Cerebellum (tissue), 4 donors: ENCODE measurements at places on chromosomes 5 and 9. TPM values are rescaled to one million over a fixed set of nuclear protein-coding genes. Genes with fewer than 3 reads are reported as not detected.
A peak's percentile ranks its signal among the peaks of the same experiment; 100 is the strongest.

Gene SPATA31A6
- total RNA-seq, result not detected

Gene CCNO
- not detected for total RNA-seq

Gene TRAF2
- total RNA-seq, result 13.2 TPM

Gene HSPB3
- not detected for total RNA-seq

DNA sequence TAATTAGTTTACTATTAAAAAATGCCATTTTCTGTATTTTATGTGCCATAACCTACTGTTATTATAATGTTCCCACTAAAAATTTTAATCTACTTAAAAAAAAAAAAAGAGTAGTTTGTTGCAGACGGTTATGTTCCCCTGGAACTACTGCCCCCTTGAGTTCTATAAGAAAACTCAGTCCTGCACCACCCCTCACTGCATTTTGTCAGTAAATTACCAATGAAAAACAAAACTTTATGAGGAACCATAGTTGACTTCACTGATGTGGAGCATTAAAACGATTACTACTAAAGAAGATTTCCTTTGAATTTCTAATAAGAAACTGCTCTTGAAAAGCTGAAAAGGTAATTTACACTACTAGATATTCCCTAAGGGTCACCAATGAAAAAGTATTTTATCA, 288.7 kb downstream of the FBXL17 start:
- DNase-seq, result no peak

- no peak for DNase-seq
Observed at GRCh38 chr9:107942856-107943255, 453.3 kb upstream of the KLF4 start.

DNA sequence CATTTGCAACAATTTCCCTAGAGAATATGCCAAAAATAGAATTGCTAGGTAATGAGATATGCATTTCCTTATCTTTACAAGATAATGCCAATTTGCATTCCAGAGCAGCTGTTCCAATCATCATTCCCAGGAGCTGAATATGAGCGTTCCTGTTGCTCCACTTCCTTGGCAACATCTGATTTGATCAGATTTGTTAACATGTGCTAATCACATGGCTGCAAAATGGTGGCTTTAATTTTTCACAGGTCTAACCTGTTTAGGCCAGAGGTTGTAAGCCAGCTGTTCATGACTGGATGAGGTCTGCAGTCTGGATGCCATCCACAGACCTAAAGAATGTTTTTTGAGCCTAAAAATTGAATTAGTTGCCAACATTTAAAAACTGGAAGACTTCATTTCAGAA, 220.7 kb upstream of the IL12B start:
- DNase-seq, result no peak

DNA sequence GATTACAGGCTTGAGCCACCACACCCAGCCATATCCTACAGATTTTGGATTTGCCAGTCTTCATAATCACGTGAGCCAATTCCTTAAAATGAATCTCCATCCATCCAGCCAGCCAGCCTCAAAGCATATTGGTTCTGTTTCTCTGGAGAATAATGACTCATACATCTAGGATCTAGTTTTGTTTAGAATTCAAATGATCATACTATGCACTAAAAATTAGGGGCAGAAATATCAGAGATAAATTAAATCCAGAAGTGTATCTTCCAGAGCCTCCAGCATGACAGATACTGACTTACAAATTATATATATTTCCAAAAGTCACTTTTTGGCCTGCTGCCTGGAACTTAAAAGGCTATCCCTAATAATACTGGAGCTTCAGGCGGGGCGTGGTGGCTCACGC, 119.1 kb upstream of the NR5A1 start:
- DNase-seq, result no peak

DNA sequence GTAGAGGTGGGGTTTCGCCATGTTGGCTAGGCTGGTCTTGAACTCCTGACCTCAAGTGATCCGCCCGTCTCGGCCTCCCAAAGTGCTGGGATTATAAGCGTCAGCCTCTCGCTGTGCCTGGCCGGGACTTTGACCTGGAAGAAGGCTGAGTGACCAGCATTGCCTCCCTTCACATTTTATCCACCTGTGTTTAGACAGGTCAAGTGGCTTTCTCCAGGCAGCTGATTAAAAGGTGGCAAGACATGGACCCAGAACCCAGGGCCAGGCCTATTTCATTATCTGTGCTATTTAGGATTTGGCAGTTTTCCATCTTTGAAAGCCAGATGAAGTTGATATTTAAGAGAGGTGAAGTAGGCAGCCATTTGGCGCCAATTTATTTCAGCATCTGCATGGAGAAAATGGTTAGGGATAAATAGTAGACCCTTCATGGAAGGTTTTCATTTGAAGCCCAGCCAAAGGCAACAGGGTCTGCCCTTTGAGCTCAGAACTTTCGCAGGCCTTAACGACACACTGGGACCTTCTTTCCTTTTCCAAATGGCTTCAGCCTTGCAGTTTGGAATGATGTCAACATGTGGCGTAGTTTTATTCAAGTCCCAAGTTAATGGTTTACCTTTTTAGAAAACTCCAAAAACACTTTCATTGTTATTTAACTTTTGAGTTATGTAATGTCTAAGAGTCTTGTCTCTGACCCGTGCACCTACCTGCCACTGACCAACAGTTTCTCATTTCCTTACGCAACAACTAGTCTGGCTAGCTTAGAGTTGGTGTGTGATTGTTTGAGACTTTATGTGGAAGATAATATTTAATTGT, 8.4 kb downstream of the DAPK1 start:
- DNase-seq, result no peak

Gene IL3
- total RNA-seq, result not detected

DNA sequence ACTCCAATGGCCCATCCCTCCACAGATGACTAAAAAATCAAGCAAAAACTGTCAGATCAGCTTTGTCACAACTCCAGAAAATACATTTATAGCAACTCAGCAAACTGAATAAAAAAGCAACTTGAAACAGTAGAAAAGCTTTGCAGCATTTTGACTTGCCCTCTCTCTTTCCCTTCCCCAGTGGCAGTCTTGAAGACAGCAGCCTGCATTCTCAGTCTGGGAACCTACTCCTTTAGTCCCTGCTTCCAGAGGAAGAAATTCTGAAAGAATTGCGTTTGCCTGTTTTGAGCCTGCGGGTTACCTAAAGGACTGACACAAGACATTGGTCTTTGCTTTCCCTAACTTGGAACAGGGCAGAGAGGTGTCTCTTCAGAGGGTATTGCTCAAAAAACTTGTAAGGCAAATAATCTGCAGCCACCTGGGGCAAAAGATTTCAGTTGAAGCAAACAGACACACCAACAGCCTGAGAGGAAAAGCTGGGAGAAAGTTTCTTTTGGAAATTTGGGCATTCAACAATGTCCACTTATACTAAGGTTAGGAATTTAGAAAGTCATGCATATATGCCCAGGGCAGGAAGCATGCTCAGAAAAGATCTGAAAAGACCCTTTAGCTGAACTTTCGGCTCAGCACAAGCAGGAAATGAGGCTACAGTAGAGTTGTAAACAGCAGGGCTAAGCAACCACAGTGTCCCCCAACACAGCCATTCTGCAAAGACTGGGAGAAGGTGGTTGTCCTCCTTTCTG, 15.2 kb upstream of the SLC35D2 start:
- DNase-seq, result no peak

DNA sequence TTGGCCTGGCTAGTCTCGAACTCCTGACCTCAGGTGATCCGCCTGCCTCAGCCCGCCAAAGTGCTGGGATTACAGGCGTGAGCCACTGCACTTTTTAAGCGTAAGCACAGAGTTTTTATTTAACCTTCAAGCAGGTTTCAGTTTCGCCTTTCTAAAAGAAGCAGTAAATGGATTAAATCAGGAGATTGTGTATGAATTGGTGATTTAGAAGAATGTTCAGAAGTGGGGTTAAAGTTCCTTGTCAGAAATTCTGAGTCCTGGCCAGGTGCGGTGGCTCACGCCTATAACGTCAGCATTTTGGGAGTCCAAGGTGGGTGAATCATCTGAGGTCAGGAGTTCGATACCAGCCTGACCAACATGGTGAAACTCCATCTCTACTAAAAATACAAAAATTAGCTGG, 12.2 kb downstream of the HSPA4 start:
- DNase-seq, result no peak

- DNase-seq, result peak; percentile 37
Observed at GRCh38 chr5:170565072-170565471, 61.3 kb downstream of the KCNIP1 start.

GRCh38 chr5:75891736-75892135, 174.5 kb upstream of the POC5 start:
- DNase-seq, result no peak

DNA sequence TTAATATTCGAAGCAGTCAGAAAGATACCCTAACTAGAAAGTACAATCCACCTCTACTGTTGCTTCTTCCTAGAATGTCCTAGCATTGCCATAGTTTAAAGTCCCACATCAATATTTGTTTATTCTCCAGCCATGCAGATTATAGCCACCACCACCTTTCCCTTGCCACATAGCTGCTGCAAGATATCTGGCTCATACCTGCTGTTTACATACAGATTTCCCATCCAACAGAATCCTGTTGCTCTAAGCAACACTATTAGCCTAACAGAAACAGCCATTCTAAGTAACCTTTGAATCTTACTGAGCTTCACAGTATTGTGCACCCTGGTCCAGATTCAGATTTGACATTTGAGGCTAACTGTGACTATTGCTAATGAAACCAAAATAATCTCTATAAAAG, 45.6 kb downstream of the GNAQ start:
- no peak for DNase-seq

GRCh38 chr5:107063511-107063910, 607.2 kb downstream of the EFNA5 start:
- DNase-seq, result no peak

Gene LCN1
- total RNA-seq, result not detected

- peak; percentile 2 for DNase-seq
Observed at GRCh38 chr5:156934450-156935211, 28.4 kb downstream of the TIMD4 start.

Gene SPATA31E1
- not detected for total RNA-seq
